GM04503 (cell line): ENCODE measurements at places on chromosomes 5 and 9.

- DNase-seq: no peak
Measured at GRCh38 chr5:158170060-158170459, 311.1 kb upstream of the CLINT1 start.

GRCh38 chr9:38088006-38088925 lies 19.2 kb upstream of the SHB start:
- no peak for DNase-seq

GRCh38 chr5:14812166-14812565 lies 59.4 kb downstream of the ANKH start:
- DNase-seq: no peak

GRCh38 chr9:70911791-70912190 lies 209.6 kb downstream of the TRPM3 start:
- no peak for DNase-seq

DNA sequence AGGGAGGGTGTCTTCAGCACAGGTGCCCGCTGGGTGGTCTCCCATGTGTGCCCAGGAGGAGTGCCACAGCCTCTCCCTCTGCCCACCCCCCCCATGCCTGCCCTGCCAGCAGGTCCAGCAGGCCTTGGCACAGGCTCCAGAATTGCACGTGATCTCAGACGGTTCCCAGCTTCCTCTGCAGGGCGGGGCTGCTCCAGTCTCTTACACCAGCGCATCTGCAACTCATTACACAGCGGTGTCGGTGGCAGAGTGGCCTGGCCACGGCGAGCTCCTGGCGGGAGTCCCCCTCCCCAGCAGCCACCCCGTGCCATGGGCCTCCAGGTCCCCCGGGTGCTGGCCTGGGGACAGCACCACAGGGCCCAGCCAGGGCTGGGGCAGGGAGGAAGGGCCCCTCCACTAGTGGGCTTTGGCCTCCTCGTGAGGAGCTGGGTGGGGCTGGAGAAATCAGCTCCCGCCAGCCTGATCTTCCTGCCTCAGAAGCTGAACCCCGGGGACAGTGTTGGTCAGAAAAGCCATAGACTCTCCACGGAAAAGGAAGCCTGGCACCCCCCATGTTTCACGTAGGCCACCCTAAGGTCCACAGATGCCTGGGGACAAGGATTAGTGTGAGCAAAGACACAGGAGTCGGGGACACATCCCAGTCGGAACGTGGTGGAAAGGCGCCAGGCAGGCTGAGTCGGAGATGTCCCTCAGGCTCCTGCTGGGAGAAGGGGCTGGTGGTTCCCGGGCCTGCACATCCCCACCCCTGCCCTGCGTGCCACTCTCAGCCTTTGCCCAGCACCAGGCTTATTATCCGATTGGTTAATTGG lies 40.2 kb downstream of the RXRA start:
- DNase-seq: peak; percentile 75

GRCh38 chr9:90060256-90060655 lies 455.4 kb downstream of the GADD45G start:
- no peak for DNase-seq

DNA sequence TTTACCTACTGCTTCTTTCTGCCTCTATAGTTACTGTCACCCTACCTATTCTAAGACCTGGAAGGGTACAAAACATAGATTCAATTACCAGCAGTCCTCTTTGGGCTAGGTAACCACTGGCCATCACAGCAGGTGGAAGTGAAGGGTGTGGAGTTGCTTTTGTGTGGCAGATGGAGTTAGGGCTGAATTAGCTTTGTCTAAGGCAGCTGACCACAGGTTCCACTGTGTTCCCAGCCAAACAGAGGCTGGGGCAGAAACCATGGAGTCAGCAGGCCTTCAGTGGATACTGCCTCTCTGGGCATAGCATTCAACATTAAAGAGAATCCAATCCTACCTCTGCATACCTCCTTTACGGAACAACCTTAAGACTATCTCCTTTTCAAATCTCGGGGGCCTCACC lies 254.2 kb downstream of the RFX3 start:
- no peak for DNase-seq

DNA sequence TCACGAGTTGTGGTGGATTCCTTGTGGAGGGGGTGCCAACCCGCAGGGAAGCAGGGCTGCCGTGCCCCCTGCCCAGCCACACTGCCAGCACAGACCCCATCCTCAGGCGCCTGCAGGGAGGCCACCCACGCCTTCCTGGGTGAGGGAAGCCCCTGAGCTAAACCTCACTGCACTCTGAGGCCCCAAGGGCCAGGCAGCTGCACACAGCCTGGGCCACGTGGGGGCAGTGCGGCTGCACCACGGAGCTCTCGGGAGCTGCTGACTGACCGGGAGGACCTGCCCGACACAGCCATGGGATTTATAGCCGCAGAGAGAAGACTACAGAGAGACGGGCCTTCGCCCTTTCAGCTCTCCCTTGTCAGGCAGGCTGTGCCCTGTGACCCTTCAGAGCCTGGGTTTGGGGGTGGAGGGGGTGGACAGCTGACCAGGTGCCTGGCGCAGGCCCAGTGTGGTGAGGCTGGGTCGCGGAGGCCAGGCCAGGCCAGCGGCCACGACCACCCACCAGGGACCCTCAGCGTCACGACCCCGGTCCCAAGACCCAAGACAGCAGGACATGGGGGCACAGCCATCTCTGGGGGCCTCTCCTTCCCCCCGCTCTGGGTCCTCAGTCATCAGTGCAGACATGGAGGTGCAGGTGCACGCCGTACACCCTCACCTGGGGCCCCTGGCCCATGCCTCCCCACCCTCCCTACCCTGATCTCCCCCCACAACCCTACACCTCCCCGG lies 4.3 kb upstream of the AHRR start:
- no peak for DNase-seq

- DNase-seq: no peak
Measured at GRCh38 chr5:76737846-76738245, 21.9 kb downstream of the F2R start.

- DNase-seq: no peak
Measured at GRCh38 chr9:128088253-128088945, 20.4 kb downstream of the SLC25A25 start.

DNA sequence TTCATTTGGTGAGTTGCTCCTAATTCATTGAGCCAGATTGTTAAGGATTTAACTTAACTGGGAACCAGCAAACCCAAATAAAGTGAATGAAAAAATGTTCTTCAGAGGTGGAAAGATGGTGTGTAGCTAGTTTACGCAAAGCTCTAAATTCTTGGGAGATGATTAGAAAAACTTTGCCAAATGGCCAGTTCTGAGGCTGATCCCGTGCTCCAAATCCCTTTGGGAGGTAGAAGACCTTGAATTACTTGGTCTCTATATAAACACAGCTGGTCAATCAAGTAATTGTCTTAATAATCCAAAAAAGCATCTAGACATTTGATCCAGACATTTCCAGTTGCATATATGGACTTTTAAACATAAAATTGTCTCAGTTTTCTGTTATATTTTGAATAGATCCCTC lies 11.4 kb downstream of the ACTL7B start:
- no peak for DNase-seq

- DNase-seq: no peak
Measured at GRCh38 chr5:135441350-135441831, 5.8 kb downstream of the DCANP1 start.

- DNase-seq: no peak
Measured at GRCh38 chr5:58215364-58215763, 244.5 kb downstream of the PLK2 start.

DNA sequence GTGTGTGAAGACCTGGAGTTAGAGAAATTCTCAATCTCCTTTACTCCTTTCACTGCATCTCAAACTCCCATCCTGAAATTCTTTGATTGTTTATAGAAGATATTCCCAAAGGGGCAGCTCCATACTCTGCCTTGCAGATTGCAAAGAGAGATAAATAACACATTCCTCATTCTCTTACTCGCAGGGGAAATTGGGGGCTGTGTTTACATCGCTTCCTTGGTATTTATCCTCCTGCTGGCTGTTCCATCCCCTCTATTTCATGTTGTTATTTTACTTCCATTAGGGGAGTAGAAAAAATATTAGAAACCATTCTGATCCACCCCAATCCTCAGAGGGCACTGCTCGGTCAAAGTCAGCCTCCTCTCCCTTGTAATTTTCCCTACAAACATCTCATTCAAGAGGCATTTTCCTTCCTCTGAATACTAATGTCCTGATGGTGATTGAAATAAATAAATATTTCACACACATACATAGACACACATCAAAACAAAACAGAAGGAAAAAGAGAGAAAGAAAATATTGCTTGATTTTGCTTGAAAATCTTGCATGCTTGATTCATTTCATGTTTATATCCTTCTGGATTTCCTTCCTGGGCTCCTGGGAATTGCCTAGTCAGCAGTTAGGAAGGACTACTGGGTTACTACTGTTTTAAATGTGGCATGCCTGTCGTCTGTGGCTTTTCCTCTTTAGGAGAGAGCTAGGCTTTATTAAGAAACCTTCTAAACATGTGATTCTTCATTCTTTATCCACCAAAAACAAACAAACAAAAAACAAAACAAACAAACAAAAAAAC lies 420.1 kb upstream of the PAPPA start:
- DNase-seq: no peak

DNA sequence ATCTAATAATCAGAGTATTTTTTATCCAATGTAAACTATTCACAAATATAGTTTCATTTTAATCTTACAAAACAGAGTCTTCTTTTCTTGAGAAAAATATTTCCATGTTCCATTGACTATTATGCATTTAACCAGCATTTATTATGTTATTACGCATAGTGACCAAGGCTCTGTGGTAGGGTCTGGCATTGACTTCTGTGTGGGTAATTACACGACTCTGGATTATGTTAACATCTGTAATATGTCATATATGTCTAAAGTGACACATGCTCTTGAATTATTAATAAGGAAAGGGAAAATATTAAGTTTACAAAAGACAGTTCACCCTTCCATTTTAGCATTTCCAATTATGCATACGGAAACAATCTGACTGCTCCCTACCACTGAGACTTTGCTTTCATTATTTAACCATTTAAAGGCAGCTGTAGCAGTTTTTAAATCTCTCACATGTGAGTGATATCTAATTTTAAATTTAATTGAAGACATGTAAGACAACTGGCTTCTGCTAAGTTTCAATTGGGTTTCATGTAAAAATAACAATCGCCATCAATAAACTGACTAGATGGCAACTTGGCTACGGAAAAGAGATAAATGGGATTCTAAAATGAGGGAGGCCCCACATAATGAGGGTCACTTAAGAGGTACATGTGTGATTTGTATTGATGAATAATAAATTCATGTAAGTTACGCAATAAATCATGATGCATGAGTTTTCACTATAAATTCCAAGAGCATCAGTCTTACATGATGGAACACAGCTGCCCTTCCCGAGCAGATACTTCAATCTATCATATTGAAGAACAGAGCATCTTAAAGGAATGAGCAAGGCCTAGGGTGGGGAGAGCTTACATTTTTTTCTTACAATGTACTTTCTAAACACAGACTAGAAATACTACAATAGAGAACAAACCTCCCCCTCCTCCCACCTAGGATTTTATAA lies 1056.8 kb downstream of the MAT2B start:
- DNase-seq: no peak

DNA sequence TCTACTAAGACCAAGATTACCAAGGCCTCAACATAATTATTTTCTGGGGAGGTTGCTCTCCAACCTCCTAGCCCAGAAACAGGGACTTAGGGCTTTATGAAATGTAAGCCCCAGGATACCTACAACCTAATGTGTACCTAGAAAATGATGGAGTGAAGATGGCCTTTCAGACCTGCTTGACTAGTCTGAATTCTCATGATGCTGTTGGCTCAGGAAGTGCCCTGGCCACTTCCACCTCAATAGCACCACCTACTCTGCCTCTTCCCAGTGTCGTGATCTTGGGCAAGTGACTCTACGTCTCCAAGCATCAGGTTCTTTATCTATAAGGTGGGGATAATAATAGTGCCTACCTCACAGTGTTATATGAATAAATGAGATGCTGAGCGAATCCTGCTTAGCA lies 57.9 kb upstream of the GARNL3 start:
- DNase-seq: no peak

GRCh38 chr5:112869948-112870347 lies 8.9 kb downstream of the SRP19 start:
- no peak for DNase-seq

GRCh38 chr5:67425514-67425913 lies 228.9 kb upstream of the CD180 start:
- no peak for DNase-seq

DNA sequence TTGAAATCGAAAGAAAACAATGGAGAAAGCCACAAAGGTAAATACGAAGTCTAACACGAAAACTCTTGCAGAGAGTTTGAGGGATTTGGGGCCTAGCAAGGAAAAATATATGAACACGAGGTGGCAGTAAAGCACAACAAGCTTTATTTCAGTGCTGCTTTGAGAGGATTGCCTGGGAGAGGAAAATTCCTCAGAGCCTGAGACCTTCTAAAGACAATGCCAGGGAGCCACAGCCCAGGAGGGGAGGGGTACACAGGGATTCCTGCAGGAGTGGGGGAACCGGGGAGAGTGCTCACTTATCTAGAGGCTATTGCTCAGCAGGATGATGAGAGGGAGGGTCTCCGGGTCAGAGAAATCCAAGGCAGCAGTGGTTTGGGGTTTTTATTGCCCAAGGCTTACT lies 134.9 kb upstream of the ADCY2 start:
- peak; percentile 10 for DNase-seq

DNA sequence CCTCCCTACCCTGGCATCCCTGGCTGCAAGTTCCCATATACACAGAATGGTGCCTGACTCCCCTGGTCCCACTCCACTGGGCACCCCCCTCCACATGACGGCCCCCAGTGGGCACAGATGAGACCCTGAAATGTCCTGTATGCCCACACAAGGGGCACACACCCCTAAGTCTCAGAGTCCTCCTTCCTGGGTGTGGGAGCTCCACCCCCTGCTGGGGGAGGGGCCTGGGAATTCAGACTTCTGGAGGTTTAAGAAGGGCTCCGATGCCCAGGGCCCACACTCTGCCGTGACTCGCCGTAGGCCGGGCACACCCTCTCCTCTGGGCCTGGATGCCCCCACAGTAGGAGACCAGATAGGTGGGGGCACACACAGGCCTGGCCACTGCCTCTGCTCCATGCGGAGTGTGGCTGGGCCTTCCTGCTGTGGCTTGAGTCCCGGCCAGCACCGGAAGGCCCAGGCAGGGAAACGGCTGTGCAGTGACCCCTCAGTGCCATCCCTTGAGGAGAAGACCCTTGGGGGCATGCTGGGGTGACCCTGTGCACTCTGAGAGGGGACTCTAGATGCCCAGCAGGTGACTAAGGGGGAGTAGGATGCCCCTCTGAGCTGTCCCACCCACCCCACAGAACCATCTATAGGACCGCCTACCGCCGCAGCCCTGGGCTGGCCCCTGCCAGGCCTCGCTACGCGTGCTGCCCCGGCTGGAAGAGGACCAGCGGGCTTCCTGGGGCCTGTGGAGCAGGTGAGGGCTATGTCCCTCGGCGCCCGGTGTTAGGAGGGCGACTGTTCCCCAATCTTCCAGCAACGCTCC lies 6.5 kb downstream of the EGFL7 start:
- DNase-seq: no peak
